Sigmoid colon (tissue), 7 donors: ENCODE measurements at places on chromosomes 16 and 17.

GRCh38 chr17:46859996-46860395 lies 8.6 kb downstream of the WNT9B start:
- H3K27ac ChIP-seq: no peak overlapping the region
- no peak for DNase-seq

DNA sequence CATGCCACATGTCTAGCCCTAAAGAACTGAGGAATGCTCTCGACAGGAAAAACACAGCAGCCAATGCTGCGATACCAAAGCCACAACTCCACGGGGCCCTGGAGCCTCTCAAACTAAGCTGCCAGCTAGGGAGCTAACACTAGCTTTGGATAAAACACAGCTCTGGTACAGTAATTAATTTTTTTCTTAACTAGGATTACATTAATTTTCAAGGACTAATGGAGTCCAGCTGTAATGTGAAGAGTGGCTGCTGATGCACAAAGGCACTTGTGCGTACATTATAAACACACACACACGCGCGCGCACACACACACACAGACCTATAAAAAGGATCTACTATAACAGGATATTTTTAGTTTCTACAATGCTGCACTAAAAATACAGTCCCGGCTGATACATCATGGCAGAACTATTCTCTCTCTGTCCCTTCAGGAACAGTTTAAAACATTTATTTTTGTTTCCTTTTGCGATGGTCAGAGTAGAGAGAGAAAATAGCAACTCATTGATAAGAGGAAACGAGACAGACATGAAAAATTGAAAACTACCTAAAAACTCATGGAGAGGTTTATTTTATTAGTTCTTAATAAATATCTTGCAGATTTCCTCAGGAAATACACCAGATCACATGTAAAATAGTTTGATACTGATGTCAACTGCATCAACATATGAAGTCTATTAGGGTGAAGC lies 88.5 kb downstream of the SMG6 start:
- DNase-seq: peak; percentile 85
- H3K36me3 ChIP-seq: no peaks in the 10 kb centered on the region
- peak overlapping the region; percentile 86 for H3K27ac ChIP-seq

DNA sequence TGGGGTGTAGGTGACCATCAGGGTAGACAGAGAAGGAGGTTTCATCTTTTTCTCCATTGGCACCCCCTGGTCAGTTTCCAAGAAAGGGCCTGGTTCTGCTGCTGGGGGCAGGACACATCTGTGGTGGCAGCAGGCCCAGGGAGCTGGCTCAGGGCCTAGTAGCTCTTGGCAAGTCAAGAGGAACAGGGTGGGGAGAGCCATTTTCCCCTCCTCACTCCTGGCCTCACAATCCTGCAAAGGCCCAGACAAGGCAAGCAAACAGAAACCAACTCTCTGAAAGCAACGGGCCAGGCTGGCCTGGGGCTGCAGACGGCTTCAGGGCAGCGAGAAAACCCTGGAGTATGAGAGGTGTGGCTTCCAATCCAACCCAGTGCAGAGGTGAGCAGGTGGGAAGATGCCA lies 192.9 kb upstream of the DYNLRB2 start:
- no peaks in the 10 kb centered on the region for H3K36me3 ChIP-seq
- no peak overlapping the region for H3K4me3 ChIP-seq
- no peak for DNase-seq
- H3K4me1 ChIP-seq: peaks cover 8% of the 10 kb centered on the region
- H3K27me3 ChIP-seq: no peaks in the 10 kb centered on the region

DNA sequence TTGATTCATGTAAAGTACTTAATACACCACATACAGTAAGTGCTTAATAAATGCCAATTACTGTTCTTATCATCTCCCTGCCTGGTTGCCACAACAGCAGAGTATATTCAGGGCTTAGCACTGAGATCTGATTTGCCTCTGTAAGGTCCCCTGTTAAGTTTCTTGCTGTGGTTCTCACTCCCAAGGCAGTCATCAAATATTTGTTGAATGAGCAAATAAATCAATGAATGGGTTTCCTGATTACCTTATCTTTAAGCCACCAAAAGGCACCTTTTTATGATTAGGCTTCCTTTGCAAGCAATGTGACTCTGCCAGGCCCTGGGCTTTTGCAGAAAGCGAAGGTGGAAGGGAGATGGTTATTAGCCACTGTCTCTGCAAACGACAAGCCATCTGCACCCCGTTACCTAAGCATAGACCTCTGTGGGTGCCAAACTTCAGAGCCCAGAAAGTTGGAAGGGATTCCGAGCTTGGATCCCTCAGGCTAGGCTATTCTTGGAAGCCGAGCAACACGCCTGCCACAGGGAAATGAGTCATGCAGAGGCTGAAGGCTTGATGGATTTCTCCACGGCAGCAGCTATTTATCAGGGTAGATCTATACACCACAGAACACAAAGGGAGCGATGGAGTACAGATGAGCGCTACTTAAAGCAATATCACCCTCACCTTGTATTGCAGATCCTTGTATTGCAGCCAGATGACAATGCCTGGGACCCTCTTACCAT lies 102.0 kb downstream of the GRIN2A start:
- no peaks in the 10 kb centered on the region for H3K36me3 ChIP-seq
- no peak overlapping the region for H3K4me3 ChIP-seq
- peaks cover 20% of the 10 kb centered on the region for H3K4me1 ChIP-seq
- peak; percentile 73 for DNase-seq
- peak overlapping the region; percentile 36 for H3K27ac ChIP-seq

DNA sequence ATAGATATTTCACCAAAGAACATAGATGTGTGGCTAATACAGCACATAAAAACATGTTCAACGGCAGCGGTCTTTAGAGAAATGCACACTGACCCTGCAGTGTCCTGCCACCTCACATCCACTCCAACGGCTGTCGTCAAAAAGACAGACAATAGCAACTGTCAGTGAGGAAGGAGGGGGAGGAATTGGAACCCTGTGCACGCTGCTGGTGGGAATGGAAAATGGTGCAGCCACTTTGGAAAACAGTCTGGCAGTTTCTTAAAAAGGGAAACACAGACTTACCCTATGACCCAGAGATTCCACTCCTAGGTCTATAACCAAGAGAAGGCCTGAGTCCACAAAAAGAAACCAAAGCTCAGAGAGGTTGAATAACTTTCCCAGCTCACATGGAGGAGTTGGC lies 7.7 kb downstream of the CEP295NL start:
- no peak for DNase-seq
- no peaks in the 10 kb centered on the region for H3K4me1 ChIP-seq
- H3K4me3 ChIP-seq: no peak overlapping the region
- peak overlapping the region; percentile 71 for H3K27ac ChIP-seq
